ENCODE measurements at places on chromosomes 6 and 20.

DNA sequence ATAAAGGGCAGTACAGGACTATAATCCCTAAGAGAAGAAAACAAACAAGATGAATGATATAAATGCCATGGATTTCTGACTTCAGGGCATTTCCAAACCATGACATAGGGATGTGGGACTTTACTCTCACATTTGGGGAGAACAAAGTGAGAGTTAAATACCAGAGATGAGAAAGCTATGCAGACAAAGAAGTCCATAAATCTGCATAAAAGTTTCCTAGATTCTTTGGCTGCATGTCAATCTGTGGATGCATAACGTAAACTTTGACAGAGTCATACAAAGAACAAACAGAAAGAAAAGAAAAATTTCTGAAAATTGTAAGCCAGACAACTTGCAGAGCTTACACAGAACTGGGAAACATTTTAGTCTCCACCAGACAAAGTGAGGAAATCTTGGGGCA is 11.7 kb downstream of the EPM2A start:
- no peak for DNase-seq

DNA sequence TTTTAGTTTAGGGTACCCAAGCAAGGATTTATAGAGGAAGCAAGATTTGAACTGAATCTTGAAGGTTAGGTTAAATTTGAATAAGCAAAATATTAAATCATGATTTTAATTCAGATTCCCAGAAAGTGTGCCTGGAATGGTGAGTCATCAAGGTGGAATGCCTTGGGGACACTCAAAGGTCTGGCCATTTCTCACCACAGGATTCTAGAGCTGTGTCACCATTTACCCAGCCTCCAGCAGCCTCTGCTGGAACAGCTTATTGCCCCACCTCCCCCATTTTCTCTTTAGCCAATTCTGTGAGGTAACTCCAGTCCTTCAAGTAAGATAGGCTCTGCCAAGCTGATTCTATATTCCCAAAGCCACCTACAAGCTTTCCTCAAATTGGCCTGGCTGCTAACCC is 181.4 kb downstream of the SIM1 start:
- DNase-seq, result no peak

DNA sequence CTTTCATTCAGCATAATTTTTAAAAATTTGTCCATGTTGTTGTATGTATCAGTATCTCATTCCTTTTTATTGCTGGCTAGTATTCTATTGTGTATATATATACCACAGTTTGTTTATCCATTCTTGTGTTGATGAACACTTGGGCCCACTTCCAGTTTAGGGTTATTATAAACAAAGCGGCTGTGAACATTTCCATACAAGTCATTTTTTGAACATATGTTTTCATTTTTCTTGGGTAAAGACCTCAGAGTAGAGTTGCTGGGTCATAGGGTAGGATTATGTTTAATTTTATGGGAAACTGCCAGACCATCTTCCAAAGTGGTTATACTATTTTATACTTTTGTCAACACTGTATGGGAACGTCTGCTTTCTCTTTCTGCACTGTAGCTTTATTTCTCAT is 55.3 kb downstream of the RBM24 start:
- DNase-seq, result no peak

- no peak for DNase-seq
Measured at GRCh38 chr6:106761160-106761559, 131.8 kb downstream of the QRSL1 start.

DNA sequence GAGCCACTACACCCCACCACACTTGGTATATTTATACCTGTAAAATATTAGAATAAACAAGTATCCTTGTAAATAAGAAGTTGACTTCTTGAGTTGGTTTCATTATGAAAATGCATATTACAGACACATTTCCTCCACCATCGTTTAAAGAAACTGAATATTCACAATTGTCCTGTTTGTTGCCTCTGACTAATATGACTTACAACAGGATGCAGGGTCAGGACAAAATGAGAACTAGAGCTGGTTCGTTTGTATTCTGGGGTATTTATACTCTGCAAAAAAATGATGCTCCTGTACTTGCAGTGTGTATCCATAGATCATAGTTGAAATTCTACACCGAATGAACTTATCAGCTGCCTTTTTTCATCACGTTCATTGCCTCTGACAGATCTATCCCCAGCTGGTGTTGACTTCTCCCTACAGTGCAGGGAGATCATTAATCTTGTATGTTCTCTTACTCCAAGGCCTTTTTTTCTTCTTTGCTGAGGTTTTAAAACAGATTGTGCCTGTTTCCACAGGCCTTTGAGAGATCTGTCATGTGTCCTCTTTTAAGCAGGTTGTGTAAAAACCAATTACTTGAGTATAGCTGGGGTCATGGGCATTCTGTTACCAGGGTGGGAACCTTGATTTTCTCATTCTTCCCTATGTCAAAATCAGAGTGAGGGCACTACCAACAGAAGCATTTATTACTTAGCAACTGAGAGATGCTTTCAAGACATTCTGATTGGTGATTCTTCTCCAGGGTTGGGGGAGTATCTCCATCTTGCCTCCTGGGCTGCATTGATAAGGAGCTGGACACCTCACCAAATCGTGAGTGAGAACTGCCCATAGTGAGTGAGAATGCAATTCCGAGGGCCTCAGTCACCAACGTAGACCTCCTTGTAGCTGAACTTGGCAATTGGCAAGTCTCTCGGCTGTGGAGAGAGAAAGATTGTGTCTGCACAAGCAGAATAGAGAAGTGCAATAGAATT is 78.8 kb upstream of the CD83 start:
- DNase-seq, result peak; percentile 61

DNA sequence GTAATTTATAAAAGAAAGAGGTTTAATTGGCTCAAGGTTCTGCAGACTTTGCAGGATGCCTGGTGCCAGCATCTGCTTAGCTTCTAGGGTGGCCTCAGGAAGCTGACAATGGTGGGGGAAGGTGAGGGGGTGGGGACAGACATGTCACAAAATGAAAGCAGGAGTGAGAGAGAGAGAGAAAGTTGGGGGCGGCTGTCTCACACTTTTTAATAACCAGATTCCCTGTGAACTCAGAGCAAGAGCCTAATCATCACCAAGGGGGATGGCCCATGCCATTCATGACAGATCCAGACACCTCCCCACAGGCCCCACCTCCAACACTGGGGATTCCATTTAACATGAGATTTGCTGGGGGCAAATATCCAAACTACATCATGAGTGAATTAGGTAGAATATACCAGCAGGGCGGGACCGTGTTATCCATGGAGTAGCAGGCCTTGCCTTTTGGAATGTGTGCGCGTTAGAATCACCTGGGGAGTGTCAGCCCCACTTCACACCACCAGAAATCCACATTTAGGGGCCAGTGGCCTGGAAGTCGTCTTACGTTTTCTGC is 258.8 kb downstream of the CDH4 start:
- no peak for DNase-seq

- peak; percentile 32 for DNase-seq
Measured at GRCh38 chr6:142207265-142207877, 60.3 kb downstream of the VTA1 start.

- DNase-seq, result peak; percentile 65
Measured at GRCh38 chr6:106974336-106974998, at the start of gene CD24. CD24 (minus strand) TSS chr6:106974729; CDS start chr6:106974646, 83 bp downstream.

GRCh38 chr6:156448579-156448978 is 328.6 kb upstream of the ARID1B start:
- DNase-seq, result no peak

DNA sequence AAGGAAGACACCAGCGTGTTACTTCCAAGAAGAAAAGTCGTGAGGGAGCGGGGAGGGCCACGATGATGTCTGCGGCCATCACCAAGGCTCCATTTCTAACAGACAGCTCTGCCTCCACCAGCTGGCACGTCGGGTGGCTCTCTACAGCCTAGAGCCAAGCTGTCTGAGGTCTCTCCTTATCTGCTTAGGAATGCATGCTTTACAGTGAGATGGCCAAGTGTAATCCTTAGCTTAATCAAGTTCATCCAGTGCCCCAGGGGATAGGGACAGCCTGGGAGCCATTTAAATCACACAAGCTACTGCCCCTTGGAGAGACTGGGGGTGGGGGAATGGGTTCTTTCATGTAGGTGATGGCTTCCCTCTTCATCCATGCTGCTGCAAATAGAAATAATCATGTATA is 213.8 kb upstream of the CST7 start:
- no peak for DNase-seq

- no peak for DNase-seq
Measured at GRCh38 chr6:38846844-38847243, 131.7 kb downstream of the DNAH8 start.

GRCh38 chr6:122372647-122373046 is 26.8 kb upstream of the HSF2 start:
- DNase-seq, result no peak

DNA sequence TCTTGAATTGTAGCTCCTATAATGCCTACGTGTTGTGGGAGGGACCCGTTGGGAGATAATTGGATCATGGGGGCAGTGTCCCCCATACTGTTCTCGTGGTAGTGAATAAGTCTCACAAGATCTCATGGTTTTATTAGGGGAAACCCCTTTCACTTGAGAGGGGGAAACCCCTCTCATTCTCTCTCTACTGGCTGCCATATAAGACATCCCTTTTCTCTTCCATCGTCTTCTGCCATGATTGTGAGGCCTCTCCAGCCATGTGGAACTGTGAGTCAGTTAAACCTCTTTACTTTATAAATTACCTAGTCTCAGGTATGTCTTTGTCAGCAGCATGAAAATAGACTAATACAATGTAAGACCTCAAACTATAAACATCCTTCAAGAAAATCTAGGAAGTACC is 23.1 kb downstream of the PAQR8 start:
- no peak for DNase-seq

- no peak for DNase-seq
Measured at GRCh38 chr6:5767471-5767870, 239.3 kb downstream of the NRN1 start.

DNA sequence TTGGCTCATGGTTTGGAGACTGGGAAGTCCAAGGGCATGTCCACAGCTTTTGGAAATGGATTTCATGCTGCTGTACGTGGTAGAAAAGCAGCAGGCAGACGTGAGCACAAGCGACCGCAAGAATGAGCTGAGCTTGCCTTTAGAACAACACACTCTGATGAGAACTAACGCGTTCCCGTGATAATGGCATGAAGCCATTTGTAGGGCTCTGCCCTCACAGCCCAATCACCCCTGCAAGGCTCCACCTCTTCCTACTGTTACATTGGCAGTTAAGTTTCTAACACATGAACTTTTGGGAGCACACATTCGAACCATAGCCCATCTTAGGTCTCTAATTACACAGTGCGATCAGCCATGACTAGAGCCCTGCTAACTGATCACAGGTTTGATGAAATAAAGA is 107.5 kb upstream of the TMEM170B start:
- DNase-seq, result no peak

DNA sequence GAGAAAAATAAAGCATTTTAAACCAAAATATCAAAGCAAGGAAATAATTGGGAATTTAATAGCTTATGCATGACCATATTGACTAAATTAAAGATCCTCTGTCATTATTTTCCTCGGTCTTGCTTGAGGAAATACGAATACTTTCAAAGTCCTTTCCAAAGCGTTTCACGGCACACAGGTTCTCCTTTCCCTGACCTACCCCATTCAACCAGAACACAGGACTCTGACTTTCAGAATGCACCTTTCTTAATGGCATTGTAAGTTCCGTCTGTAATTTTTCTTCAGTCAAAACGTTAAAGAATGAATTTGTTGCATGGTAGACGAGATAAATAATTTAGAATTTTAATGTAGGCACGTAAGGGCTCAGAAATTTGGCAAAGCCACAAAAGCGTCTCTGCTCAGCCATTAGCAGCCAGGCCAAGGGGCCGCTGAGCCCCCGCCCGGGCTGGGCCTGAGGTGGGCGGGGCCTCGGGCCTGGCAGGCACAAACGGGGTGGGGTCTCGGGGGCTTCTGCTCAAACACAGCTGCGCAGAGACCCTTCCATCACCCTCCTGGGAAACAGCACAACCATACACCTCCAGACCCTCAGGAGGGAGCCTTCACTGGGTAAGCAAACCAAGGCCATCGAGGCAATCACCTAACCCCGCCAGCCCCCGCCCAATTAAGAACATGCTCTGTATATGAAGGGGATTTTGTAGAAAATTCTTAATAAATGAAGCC is 3.4 kb downstream of the NEDD9 start:
- DNase-seq, result no peak

- peak; percentile 2 for DNase-seq
Measured at GRCh38 chr6:71533939-71534379, 245.3 kb downstream of the OGFRL1 start.

- DNase-seq, result no peak
Measured at GRCh38 chr6:132587424-132587823, 2.1 kb downstream of the TAAR5 start.

GRCh38 chr6:125738276-125738675 is 11.2 kb upstream of the HEY2 start:
- DNase-seq, result no peak

DNA sequence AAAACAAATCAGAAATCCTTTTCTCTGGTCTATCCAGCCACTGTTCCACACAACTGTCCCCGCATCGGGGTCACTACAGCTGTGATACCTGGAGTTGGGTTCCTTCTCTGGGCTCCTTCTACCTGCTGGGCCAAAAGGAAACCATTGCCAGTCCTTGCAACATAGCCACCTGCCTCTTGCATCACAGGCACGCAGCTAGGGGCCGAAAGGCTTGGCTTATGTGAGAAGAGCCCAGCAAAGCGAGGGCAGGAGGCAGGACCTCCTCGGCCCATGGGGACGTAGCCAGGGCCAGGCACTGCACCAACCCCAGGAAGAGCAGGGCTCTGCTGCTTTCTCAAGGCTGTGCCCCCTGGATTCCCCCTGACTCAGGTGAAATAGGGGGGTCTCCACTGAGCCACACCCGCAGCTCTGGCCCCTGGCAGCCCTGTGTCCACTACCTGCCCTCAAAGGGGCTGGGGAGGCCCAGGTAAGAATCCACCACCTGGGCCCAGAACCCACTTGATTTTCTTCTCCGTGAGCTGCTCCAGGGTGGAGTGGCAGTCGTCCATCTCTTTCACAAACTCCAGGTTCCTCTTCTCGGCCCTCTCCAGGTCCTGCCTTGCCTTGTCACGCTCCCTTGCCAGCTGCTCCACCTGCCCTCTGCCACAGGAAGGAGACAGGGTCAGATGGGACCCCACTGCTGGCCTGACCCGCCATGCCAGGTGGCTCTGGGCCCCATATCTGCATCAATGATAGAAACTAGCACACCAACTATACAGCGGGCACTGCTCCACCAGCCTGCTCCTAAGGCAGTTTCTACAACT is 88.9 kb downstream of the GINS1 start:
- no peak for DNase-seq

DNA sequence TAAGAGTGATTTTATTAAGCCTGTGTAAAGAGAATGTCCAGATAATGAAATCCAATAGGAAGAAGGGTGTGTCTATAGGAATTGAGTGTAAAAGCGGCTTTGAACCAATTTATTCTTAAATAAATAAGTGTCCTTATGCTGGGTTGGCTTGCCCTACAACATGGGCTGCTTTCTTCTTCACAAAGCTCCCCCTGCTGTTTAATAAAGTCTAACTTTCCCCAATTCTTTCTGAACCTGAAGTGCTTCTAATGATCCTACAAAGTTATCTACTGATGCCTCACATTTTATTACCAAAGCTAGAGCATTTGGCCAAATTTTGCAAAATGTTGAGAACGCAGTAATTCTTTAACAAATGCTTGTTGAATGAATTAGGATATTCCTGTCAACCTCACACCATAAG is 36.3 kb upstream of the SIRT5 start:
- no peak for DNase-seq

GRCh38 chr6:148240461-148240840 is 102.2 kb upstream of the SASH1 start:
- no peak for DNase-seq
